ENCODE measurements at places on chromosomes 11 and 22.

DNA sequence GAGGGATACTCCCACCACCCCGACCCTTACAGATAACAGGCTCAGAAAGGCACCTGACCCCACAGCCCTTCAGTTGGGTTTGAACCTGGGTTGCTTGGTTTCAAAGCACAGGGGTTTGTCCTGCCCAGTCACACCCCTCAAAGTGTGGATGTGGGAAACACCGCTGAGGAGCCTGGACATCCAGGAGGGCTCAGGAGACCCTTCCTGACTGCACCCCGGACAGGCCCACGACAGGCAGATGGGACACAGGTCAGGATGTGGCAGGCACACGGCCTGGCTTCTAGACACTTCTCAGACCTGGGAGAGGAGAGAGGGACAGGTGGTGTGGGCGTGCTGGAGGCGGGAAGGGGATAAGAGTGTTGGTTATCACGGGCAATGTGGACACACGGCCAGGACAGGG, 932.3 kb downstream of the BRD1 start:
- DNase-seq: no peak

DNA sequence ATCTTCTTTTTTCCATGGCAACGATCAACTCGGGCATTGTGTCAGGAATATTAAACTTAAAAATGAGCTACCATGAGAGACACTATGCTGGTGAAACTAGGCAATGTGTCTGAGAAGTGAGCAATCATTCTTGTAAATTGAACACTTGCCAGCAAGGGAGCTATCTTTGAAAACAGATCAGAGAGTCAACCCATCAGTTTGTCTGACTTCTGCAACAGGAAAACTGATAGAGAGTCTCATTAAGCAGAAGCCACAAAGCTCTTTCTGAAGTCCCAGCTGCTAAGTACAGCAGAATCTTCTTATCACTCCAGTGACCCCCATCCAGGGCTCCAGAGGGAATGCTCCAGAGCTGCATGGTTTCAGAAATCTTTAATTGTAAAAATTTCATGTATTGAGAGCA, 114.7 kb downstream of the MSANTD4 start:
- DNase-seq: no peak

- no peak for DNase-seq
These were observed 5.8 kb downstream of the IL17RA start for GRCh38 chr22:17090550-17090949.

- no peak for DNase-seq
These were observed 97.1 kb upstream of the NNMT start for GRCh38 chr11:114199051-114199450.

GRCh38 chr11:26944866-26945664, 48.8 kb upstream of the FIBIN start:
- no peak for DNase-seq

DNA sequence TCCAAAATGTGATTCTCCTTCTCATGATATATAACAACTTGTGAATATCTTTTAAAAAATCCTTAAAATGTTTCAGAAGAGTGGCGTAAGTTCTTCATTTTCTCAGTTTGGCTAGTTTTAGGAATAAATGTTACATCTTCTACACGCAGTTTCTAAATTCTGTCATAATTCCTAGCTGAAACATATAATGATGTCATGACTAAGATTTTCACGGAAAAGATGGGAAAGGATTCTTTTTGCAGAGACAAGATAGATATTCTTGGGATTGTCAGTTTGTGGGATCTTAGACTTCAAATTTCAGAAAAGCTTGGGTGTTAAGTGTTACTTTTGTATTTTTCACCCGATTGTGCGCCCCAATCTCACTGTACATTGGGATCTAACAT, 1.7 kb downstream of the EED start:
- no peak for DNase-seq

DNA sequence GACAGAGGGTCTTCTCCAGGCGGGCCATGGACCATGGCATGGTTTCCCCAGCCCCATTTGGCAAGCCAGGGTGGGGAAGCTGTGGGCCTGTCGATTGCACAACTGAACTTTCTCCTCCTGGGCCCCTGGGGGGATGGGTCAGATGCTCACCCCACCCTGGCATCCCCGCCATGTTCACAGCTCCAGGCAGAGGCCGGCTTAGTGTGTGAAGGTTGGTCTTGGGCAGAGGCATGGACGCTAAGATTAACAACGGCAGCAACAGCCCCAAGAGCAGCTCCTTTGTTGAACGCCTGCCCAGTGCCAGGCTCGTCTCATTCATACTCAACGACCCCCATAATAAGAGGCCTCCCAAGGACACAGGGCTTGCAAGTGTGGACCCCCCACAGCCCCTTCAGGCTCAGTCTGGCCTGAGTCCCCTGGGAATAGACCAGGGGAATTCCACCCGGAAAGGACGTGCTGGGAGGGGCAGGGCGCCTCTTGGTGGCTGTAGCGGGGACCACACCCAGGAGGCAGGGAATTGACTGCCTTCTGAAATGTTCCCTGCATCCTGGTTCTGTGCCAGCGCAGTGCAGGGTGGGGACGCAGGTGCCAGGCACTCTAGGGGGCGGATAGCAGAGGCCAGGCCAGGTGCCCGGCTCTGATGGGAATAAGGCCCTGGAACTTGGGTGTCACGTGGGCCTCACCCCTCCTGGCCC, 8.3 kb downstream of the TSPO start:
- DNase-seq: no peak

DNA sequence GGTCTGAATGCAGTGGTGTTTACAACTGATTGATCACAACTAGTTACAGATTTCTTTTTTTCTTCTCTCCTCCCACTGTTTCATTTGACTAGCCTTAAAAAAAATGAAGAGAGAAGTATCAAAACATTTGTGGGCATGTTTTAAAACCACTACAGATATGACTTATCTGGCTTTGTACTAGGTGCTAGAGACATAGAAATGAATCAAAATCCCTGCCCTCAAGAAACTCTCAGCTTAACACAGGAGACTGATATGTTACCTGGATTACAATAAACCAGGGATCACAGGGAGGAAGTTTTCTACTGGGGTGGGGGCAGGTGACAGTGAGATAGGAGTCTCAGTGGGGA, 25.2 kb upstream of the CTR9 start:
- no peak for DNase-seq

DNA sequence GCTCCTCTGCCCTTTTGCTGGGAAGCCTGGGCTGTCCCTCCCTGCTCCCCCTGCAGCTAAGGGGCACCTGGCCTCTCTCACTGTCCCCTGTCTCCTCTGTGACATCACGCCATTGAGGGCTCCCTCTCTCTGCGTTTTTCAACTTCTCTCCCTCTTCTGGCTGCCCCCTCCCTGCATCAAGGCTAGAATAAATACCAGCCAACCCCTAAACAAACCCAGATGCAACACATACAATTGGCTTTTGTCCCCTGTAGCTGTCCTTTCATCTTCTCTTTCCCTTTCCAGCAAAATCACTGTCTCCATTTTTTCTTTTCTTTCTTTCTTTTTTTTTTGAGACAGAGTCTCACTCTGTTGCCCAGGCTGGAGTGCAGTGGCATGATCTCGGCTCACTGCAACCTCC, 3.3 kb upstream of the MIEF1 start:
- no peak for DNase-seq

DNA sequence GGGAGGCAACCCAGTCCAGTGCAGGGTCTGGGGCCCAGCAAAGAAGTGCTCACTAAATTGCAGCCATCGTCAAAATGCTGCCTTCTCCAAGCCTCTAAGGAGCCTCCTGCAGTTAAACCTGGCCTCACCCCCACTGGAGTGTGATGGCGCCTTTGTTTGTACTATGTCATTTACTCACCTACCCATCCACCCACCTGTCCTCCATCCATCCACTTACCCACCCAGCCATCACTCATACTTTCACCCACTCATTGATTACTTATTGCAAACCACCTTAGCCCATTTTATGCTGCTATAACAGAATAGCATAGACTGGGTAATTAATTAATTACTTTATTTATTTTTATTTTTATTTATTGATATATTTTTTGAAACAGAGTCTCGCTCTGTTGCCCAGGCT, 28.8 kb upstream of the PPFIA1 start:
- DNase-seq: no peak

- DNase-seq: no peak
These were observed 125.6 kb downstream of the BRD1 start for GRCh38 chr22:49702068-49702397.

DNA sequence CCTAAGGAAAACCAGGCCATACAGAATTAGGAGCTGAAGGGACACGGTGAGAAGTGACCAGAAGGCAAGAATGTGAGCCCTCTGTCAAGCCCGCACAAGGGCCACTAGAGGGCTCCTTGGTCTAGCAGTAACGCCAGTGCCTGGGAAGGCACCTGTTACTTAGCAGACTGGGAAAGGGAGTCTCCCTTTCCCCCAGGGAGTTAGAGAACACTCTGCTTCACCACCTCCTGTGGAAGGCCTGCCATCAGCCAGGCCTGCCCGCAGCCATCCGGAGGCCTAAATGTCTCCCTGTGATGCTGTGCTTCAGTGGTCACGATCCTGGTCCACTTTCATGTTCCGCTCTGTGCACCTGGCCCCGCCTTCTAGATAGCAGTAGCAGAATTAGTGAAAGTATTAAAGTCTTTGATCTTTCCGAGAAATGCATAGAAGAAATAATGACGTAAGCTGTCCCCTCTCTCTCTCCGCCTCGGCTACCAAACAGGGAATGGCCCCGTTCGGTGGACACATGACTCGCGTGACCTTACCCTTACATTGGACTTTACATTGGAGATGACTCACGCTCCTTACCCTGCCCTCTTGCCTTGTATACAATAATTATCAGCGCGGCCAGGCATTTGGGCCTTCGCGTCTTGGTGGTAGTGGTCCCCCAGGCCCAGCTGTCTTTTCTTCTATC, 10.7 kb upstream of the GSTP1 start:
- no peak for DNase-seq

DNA sequence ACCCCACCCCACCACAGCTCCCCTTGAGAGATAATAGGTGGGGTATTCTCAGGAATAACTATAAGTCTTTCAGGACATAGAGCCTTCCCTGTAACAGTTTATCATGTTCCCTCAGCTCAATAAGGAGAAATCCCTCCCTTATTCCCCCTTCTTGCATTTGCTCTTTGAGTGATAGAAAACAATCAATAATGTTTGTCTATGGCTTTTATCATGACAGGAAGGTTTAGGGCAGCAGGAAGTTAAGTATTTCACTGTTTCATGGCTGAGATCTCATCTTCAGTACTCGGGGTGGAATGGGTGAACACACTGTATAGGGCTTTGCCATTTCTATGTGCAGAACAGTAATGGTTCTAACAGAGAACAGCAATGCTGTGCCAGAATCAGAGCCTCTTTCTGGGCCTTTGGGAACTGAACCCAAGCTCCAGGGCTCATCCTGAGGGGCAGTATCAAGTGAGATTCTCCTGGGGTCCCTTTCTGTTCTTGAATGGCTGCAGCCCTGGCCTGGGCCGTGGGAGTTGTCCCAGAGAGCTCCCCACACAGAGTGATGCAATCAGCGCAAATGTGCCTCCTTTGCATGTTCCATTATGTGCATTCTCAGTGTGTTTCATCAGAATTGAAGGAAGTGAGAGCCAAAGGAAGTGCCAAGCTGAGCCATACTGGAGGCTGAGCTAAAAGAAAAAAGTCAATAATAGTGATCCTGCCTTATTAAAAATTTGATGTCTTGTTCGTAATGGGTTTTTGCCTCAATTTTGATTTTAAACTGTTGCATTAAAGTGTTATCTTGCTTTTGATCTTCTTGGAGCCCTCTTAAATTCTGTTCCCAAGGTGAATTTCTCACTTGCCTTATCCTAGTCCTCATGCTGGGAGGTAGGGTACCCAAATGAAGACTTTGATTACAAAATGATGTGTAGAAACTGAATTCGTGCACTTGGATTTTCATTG, 2.9 kb upstream of the CYP2R1 start:
- no peak for DNase-seq

DNA sequence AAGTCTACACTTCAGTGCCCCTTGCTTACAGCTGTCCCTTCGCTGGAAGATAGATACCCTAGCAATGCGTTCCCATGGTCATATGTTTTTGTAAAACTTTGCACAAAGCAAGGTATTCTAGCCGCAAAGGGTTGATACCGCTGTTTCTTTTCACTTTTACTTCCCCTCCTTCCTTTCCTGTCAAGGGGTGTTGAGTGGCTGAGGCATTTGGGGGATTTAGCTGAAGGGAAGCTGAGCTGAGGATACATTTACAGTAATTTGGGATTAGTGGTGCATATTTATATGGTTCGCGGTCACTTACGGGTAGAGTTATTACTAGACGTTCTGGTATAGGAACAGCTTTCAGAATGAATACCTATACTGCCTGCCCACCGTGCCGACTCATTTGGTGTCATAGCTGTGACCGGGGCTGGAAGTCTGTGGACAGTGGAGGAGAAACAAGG, 86.9 kb upstream of the WNT11 start:
- DNase-seq: no peak

GRCh38 chr11:2769409-2770095, 69.8 kb upstream of the KCNQ1OT1 start:
- no peak for DNase-seq

- DNase-seq: no peak
These were observed 13.2 kb downstream of the ZNRF3 start for GRCh38 chr22:28896611-28897010.

- DNase-seq: no peak
These were observed 50.3 kb upstream of the THY1 start for GRCh38 chr11:119473226-119473625.

GRCh38 chr11:78833237-78833636, 258.6 kb upstream of the NARS2 start:
- DNase-seq: no peak

DNA sequence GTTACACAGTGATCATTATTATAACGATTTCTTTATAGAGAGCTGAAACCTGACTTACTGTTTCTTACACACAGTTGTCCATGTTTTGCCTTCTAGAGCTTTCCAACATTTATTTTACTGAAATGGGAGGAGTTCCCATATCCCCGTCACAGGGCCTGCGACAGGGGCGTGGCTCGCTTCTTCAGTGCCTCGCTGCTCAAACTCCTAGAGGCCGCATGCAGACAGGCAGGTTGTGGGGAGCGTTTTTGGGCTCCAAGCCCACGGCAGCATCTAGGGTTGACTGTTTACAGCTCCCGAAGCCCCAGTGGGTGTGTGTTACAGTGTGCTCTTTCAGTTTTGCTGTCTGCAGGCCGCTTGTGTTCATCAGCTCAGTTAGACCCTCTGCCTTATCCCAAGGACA, 12.7 kb upstream of the AMOTL1 start:
- no peak for DNase-seq

GRCh38 chr11:75858613-75859012, 43.6 kb downstream of the UVRAG start:
- DNase-seq: no peak

DNA sequence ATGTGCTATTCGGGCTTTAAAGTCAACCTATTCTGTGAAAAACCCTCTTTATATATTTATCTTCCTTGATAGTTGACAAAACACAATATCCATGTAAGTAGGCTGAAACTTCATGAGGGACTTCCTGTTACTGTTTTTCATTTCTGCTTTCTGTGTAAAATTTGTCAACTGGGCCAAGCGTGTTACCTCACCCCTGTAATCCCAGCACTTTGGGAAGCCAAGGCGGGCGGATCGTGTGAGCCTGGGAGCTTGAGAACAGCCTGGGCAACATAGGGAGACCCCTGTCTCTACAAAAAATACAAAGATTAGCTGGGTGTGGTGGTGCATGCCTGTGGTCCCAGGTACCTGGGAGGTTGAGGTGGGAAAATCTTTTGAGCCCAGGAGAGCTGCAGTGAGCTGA, 66.5 kb upstream of the SLC25A18 start:
- no peak for DNase-seq

All from activated naive CD4-positive, alpha-beta T cell (primary cell).